ENCODE measurements at places on chromosomes 5 and 9.

DNA sequence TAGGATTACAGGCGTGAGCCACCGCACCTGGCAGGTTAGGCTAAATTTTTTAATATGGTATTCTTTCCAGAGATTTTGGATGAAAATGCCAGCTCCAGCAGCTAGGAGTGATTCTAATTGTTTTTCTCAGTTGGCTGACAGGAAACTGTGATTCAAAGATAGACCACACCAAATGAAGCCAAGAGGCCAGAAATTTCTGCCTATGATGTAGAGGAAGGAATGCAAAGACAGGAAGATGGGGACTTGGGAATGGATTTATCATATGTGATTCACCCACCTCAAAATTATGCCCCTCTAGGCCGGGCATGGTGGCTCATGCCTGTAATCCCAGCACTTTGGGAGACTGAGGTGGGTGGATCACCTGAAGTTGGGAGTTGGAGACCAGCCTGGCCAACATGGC lies 53.3 kb downstream of the UGCG start:
- no peak for DNase-seq

- no peak for DNase-seq
Measured at GRCh38 chr9:135521608-135522095, 412 bp downstream of the LCN1 start.

DNA sequence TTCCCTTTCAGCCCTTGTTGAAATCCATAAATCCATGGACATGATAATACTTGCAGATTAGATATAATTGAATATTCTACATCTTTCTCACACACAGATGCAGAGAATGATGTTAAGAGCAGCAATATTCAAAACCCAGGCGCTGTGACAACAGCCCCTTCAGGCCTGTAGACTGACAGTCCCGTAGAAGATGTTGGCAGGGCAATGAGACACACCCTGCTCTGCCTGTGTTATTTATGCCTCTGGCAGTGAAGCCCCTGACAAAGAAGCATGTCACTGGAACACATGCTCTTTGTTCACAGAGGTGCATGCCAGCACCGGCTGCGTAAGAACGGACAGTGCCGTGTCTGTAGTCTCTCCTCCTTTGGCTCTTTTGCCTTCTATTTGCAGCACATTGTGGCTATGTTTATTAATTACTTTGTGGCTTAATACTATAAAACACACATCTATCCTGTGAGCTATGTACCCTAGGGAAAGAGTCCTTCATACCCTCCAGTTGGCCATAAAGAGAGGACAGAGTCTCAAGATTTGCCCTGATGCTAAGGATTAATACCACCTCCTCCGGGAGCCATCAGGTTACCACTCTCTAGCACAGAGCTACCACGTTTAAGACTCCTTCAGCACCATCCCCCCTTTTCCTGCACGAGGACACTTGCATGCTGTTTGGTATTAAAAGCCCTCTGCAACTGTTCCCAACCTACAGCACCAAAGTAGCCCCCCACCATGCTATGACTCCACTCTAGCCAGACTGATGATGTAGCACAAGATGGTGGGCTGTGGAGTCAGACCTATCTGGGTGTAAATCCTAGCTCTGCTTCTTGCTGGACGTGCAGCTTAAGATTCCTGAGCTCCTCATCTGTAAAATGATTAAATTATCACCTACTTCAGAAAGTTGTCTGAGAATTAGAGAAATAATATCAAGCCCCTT lies 2.0 kb upstream of the ANP32B start:
- no peak for DNase-seq

GRCh38 chr9:5632540-5632939 lies 3.6 kb downstream of the RIC1 start:
- no peak for DNase-seq

DNA sequence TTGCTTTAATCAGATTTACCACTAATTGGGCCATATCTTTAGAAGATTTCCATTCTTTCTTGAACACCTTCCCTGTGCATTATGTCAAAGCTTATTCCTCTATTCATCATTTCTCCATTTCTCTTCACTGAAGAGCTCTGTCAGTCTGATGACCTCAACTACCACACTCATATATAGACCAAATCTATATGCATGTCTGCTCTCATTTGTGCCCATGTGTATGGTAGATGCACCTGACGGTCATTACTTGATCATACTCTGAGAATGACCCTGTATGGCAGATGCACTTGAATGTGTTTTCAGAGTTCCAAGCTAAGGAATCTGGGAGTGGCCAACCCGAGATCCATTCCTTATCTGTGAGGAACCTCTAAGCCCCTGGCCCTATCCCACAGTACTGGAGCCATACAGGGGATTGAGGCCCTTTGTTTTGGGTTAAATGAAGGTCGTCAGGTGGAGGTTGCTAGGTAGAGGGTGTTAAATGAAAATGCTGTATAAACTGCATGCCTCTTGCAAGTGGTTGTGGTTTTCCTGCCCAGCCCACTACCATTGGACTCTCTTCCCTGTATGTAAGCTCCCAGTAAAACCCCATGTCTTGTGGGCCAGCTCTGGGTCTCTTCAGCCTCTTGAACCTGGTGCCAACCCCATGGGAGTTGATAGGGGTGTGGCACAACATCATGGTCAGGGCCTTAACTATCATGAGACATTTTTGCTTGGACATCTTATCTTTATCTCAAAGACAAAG lies 229.5 kb downstream of the KIAA0825 start:
- no peak for DNase-seq

DNA sequence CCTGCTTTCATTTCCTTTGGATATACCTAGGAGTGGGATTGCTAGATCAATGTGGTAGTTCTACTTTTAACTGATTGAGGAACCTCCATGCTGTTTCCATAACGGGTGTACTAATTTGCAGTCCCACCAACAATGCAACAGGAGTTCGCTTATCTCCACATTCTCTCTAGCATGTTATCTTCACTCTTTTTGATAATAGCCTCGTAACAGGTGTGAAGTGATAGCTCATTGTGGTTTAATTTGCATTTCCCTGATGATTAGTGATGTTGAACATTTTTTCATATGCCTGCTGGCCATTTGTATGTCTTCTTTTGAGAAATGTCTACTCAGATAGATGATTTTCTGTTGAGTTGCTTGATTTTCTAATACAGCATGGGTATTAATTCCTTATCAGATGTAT lies 142.2 kb downstream of the ZNF462 start:
- DNase-seq, result no peak

GRCh38 chr5:2399804-2400203 lies 351.7 kb downstream of the IRX2 start:
- no peak for DNase-seq
